ENCODE measurements at places on chromosomes 12 and 14.
A peak's percentile ranks its signal among the peaks of the same experiment; 100 is the strongest.

DNA sequence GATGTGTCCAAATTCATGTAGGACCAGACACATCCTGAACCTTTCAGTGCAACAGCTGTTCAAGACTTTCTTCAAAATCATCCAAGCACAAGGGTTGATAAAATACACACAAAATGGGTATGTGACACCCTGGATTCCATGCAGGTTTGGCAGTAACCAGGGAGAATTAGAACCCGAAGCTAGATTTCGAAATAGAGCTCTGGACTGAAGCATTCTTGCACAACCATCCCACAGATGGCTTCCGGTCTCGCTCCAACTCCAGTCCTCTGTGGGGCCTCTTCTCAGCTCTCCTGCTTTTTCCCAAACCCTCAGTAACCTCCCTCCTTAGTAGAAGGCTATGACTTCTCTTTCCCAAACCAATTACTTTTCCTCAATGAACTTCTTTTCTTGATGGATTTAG lies 171.3 kb downstream of the TTC7B start:
- no peak for DNase-seq

- DNase-seq, result no peak
These were observed 190.3 kb upstream of the CDKN3 start for GRCh38 chr14:54206516-54206915.

DNA sequence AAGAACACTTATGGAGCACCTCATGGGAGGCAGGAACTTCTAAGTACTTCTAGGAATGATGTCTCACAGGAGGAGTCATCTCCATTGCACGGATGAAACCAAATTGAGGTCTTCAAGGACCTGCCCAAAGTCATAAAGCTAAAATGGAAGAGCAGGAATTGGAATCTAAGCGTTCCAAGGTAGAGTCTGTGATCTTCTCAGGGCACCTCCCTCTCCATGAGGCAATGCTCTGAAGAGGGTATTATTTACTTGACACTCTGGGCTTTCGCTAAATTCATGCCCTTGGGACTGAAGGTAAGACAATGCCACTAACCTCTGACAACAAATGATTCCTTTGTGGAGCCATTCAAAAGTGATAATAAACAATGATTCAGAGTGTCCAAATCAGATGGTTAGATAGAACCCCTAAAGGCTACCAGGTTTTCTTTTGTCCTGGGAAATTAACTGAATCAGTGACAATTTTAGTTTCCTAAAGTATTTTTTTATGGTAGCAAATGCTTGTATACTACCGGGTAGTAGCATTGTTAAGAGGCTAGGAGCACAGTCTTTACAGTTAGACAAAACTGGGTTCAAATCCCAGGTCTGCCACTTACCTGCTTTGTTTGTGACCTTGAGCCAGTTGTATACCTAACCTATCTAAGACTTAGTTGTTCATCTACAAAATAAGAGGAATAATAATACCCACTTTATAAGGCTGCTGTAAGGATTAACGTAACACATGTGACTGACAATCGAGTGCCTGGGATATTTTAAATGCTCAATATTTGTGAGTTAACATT lies 12.3 kb downstream of the HMGA2 start:
- no peak for DNase-seq

- peak; percentile 5 for DNase-seq
These were observed 119.8 kb upstream of the CPM start for GRCh38 chr12:69052613-69053408.

DNA sequence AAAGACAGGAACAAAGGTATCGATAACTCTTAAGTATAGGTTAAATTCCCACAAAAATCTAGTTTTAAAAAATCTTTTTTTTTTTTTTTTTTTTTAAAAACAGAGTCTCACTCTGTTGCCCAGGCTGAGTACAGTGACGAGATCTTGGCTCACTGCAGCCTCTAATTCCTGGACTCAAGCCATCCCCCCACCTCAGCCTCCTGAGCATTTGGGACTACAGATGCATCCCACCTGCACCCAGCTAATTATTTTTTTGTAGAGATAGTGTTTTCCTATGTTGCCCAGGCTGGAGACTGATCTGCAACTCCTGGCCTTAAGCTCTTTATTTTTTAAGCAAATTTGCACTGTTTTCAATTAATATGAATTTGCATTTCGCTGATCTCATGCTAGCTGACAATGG lies 9.8 kb downstream of the PSEN1 start:
- DNase-seq, result no peak

GRCh38 chr14:53881161-53881871 lies 75.3 kb downstream of the BMP4 start:
- DNase-seq, result no peak

GRCh38 chr14:64324461-64324860 lies 30.3 kb upstream of the ESR2 start:
- DNase-seq, result no peak

- no peak for DNase-seq
These were observed 53.8 kb upstream of the CLEC14A start for GRCh38 chr14:38309522-38310277.

- no peak for DNase-seq
These were observed 51.9 kb upstream of the SMCO2 start for GRCh38 chr12:27394676-27395075.

- DNase-seq, result no peak
These were observed 33.0 kb upstream of the OVCH1 start for GRCh38 chr12:29530436-29530835.

- DNase-seq, result no peak
These were observed 188.2 kb downstream of the FUT8 start for GRCh38 chr14:65600742-65601141.

- DNase-seq, result no peak
These were observed 613.4 kb upstream of the ATP2B1 start for GRCh38 chr12:90322006-90322405.

GRCh38 chr14:49193332-49194065 lies 392.7 kb downstream of the RPS29 start:
- no peak for DNase-seq

DNA sequence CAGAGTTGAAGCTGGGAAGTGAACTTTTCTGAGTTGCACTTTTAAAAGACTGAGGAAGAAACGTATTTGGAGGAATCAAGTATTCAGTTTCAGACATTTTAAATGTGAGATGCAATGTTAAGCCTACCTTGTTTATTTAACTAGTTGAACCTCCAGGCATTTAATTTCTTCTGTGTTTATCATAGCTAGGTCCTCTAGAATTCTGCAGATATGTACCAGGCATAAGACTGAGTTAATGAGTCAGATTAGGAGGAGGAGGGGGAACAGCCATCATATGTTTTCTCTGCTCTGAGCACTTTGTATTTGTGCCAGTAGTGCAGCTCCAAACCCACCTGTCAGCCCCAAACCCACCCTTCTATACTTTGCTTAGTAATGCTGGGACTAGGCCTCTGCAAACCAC lies 16.4 kb upstream of the SAMD4A start:
- DNase-seq, result no peak

DNA sequence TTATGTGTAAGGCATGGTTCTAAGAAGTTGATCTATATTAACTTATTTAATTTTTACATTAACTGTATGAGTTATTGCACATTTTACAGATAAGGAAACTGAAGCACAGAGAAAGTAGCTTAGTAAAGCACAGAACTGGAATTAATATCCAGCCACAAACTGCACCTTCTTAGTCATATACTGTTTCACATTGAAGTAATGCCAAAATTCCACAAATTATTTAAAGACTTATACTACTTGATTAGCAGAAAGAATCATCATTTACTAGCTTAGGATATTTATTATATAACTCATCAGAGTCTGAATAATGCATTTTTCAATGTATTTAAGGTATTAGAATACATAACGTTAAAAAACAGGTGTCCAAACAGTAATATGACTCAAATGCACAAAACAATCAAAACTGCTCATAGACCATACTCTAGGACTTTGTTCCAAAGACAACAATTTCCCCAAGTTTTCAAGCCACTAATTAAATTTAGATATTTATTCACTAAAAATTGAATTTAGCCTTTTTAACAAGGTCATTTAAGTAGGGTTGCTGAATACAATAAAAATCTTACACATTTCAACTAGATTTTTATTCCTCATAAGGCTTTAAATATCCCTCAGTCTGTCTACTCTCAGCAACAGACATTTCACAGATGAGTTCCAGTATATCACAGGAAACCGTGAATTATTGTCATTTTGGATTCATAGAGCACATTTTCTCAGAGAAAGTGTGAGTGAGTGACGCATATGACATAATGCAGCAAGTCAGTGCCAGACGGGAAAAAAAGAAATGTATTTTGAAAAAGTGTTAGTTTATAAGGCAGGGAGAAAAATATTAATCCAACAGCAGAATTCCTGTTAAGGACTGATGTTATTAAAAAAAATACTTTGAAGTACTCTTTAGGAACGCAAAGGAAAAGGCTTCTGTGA lies 782.5 kb downstream of the TMTC2 start:
- no peak for DNase-seq

DNA sequence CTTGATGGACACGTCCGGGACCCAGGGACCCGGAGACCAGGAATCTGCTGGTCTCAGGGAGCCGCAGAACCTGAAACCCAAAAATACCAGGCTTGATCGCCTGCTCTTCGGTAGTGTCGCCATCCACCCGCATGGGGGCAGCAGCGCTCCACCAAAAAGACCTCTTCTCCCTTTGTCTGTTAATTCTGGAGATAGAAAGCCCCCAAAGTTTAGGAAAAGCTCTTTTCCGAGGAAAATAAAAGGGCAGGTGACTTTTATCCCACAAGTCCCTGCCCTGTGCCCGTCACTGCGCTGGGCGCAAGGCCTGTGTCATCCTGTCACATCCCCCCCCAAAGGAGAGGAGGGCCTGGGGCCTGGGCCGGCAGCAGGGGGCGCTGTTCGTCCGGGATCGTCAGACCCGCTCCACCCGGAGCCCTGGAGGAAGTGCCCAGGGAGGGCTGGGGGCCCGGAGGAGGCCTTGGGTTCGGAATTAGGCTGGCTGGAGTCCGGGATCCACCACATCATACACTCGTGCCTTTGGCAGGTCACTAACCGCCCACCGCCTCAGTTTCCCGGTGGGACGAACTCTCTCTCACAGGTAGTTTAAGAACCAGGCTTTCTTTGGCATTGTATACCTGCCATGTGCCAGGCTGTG lies 31.9 kb downstream of the DAD1 start:
- peak; percentile 89 for DNase-seq

GRCh38 chr12:8157484-8158198 lies 826 bp downstream of the ZNF705A start:
- no peak for DNase-seq

GRCh38 chr12:117261247-117261646 lies 71.0 kb upstream of the FBXO21 start:
- no peak for DNase-seq

- DNase-seq, result no peak
These were observed 28.5 kb downstream of the CDKN1B start for GRCh38 chr12:12745576-12746211.

All from CD4-positive, alpha-beta T cell treated with Interleukin-21 for 1 hour (primary cell).